ENCODE measurements at places on chromosomes 2 and 18. TPM values are rescaled to one million over a fixed set of nuclear protein-coding genes. Genes with fewer than 3 reads are reported as not detected.

GRCh38 chr2:154580767-154581166 lies 117.7 kb upstream of the KCNJ3 start:
- no peak for DNase-seq

DNA sequence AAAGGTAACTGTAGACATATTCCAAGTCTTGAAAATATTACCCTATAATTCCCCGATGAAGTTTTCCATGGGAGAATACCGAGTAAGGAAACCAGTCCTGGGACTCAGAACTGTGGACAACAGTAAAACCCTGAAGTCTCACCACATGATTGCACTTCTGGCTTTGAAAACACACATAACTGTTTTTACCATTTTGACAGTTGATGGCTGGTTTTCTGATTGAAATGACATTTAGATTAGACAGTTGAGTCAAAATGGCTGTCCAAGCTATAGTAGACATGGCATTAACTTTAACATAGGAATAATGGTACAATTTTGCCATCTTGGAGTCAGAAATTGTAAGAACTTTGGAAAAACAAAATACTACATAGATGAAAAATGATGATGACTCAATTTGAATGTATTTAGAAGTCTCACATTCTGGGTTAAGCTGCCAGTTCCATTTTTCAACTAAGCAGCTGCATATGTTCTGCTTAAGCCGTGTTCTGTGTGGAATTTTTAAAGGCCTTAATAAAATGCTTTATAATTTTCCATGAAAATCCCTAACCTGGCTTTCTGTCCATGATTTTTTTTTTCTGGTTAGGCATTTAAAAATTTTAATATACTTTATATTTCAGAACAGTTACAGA lies 38.3 kb upstream of the WIPF1 start:
- no peak for DNase-seq

- peak; percentile 18 for DNase-seq
Measured at GRCh38 chr2:230694241-230694640, 18.4 kb upstream of the CAB39 start.

DNA sequence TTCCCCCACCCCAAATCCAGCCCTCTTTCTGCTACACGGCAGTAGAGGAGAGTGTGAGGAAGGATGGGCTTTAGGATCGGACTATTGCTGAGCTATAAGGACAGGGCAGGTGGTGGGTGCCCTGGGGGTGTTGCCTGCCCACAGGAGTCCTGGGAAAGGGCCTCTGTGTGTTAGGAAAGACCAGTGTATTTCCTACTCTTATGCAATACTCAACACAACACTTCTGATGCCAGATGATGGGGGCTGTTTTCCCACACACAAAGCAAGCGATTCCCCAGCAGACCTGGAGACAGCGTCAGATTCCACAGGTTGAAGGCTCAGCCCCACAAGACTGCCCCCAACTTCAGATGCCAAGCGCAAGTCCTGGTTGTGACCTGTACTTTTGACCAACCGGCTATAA lies 91.0 kb upstream of the LCLAT1 start:
- DNase-seq = no peak

DNA sequence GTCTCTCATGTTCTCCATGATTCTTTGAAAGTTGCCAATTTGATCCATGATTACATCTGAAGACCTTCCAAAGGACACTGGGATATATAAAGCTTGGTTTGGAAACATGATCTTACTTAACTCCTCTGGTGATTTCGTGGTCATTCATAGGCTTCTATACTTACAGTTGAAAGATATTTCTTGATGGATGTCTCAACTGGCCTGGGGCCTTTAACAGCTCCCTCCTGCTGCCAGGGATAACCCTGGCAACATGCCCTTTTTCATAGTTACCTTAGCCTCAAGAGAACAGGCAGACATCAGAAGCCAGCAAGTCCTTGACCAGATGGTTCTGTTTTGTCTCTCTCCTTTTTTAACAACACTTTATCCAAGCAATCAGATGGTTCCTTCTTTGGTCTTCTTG lies 23.5 kb upstream of the MFF start:
- DNase-seq = no peak

DNA sequence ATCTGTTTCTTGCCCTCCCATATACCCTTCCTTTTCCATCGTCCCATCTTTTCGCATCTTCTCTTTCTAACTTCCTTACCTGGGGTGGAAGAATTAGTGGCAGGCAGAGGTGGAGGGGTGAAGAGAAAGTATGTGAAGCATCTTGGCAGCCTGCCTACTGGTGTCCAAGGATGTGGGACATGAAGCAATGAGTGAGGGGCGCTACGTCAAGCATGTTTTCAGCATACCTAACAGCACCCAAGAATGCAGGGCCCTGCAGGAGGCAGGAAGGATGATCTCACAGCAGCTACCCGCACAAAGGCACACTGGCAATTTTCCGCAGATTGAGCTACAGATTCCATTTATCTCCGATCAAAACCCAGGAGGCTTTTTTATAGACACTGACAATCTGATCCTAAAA lies 42.2 kb downstream of the METTL4 start:
- no peak for DNase-seq

DNA sequence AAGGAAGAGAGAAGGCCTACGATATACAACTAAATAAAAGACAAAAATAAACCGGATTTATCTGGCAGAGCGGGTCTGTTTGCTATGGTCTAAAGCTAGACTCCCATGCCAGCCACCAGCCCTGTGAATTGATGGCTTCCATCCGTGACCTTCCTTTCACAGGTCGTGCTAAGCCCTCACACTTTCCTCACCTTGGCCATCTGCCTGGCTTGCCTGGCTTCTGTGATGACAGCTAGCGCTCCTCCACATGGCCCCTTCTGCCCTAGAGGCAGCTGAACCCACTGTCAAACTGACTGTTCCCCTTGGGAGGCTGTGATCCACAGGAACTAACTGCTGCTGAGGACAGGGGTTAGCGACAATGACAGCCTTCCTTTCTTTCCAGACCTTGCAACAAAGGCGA lies 32.5 kb downstream of the GAREM1 start:
- no peak for DNase-seq

DNA sequence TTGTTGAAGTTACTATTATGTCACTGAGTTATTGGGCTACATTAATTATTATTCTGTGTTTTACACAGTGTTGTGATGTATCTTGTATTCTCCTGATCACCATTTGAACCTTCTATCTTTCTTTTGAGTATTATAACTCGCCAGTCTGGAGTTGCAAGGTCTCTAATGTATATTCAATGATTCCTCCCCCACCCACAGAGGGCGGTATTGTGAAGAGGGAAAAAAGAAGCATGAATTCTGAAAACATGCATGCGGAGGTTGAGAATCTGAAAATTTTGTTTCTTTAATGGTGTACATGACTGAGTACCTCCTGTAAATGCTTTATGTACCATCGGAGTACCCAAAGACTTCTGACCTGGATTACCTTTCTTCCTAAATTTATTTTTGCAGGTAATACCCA lies 266.6 kb downstream of the NR4A2 start:
- peak; percentile 13 for DNase-seq

DNA sequence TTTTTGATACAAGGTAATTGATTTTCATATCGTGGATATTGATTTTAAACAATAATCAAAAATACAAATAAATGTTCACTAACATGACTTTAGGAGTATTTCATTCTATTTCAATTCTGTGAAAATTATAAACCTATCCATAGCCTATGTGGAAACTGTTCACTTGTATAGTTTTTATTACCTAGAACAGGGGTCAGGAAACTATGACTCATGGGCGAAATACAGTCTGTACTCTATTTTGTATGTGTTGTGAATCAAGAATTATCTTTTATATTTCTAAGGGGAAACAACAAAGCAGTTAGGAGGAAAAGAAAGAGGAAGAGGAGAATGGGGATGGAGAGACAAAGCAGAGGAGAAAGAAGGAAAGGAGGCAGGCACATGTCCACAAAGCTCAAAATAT lies 181.7 kb upstream of the VRK2 start:
- no peak for DNase-seq

GRCh38 chr2:1976728-1977416 lies 232.6 kb upstream of the PXDN start:
- no peak for DNase-seq

GRCh38 chr18:48663931-48664847 lies 125.4 kb downstream of the CTIF start:
- DNase-seq = peak; percentile 60

- DNase-seq = no peak
Measured at GRCh38 chr2:2877427-2877826, 500.2 kb downstream of the EIPR1 start.

- no peak for DNase-seq
Measured at GRCh38 chr2:39737661-39738060, 41.4 kb downstream of the THUMPD2 start.

GRCh38 chr18:45761512-45762114 lies 37.6 kb downstream of the SLC14A1 start:
- no peak for DNase-seq

DNA sequence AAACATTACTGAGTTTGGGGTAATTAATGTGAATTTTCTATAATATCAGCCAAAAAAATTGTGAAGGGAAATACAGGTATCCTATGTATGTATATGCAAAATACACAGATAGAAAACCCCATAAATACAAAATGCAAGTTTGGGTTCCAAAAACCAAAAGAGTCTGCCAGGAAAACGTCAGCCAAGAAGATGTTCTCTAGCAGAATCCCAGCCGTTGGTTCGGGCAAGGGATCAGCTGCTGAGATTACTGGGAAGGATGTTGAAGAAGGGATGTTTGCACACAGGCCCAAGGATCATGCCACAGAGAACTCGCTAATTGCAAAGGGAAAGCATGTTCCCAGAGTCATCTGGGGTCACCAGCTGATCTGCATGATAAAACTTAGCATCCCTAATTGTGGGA lies 9.5 kb upstream of the ANO7 start:
- no peak for DNase-seq

GRCh38 chr2:231276987-231277386 lies 78.6 kb downstream of the ARMC9 start:
- DNase-seq = no peak

DNA sequence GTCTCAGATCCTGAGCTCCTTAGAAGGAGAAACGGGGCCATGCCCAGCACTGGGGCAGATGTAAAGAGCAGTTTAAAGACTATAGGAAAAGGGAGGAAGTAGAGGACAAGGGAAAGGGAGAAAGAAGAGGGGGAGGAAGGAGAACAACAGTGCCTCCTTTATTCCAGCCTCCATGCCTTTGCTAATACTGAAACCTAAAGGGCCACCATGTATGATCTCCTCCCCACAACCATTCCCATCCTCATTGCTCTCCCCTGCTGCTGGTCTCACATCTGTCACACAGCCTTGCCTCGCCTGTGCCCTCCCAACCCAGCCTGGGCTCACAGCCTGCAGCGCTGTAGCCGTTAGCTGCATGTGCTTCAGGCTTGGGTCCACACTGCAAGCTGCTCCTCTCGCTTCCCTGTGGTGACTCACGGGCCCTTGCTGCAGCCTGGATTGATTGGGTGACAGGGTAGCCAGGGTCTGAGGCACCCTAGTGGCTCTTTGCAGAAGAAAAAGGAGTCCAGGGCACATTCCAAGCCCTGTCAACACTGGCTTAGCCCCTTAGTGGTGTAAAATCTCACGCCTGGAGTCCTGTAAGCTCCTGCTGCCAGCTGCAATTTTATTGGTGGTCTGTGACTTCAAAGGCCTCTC lies 281.9 kb downstream of the SRBD1 start:
- DNase-seq = no peak

GRCh38 chr2:150438654-150439053 lies 48.8 kb downstream of the RND3 start:
- no peak for DNase-seq

- peak; percentile 27 for DNase-seq
Measured at GRCh38 chr2:112794131-112794733, 9.9 kb upstream of the IL1A start.

- no peak for DNase-seq
Measured at GRCh38 chr2:5736886-5737285, 44.7 kb downstream of the SOX11 start.

The FOXI3 gene
- total RNA-seq = not detected

The PPP1R1C gene
- not detected for total RNA-seq

The TDRD15 gene
- not detected for total RNA-seq

The NEUROD1 gene
- total RNA-seq = not detected

The GRP gene
- total RNA-seq = not detected

The SLC4A5 gene
- total RNA-seq = 3.0 TPM

The PRKAG3 gene
- total RNA-seq = not detected

The ST8SIA5 gene
- not detected for total RNA-seq

The PARD6G gene
- total RNA-seq = 0.22 TPM

The SULT1C2 gene
- total RNA-seq = not detected

The MC4R gene
- total RNA-seq = not detected

The OTX1 gene
- not detected for total RNA-seq

The LOXHD1 gene
- 0.35 TPM for total RNA-seq

Measured in activated CD4-positive, alpha-beta T cell treated with anti-CD3 and anti-CD28 coated beads, Interleukin-2, amount 10 ng/mL, durations not matched to agents 7 days and 5 days (primary cell).